ENCODE measurements at places on chromosomes 13 and 19. TPM values are rescaled to one million over a fixed set of nuclear protein-coding genes. Genes with fewer than 3 reads are reported as not detected.

GRCh38 chr13:81293594-81294164 is 952.8 kb upstream of the SPRY2 start:
- no peak for DNase-seq

The PPM1N gene
- 0.99 TPM for total RNA-seq

GRCh38 chr13:91017669-91018053 is 329.8 kb upstream of the MIR17HG start:
- no peak for DNase-seq

The NXNL1 gene
- total RNA-seq, result not detected

- no peak for DNase-seq
These were observed 7.1 kb downstream of the KCNN4 start for GRCh38 chr19:43773725-43774102.

DNA sequence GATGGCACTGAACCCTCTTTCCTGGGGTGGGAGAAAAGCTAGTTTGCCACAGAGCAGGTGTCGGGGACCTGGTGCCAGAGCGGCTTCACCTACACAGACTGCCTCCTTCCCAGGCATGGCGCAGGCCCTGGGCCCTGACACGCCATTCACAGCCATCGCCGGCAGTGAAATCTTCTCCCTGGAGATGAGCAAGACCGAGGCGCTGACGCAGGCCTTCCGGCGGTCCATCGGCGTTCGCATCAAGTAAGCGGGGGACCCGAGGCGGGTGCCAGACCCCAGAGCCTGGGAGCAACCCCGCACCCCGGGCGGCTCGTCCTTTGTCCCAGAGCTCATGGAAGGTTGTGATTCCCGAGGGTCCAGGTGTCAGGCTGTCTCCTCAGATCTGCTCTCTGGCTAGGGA is 10.0 kb downstream of the LHB start:
- no peak for DNase-seq

The C5AR1 gene
- total RNA-seq, result 0.09 TPM

GRCh38 chr13:110359840-110360301 is 52.8 kb downstream of the COL4A2 start:
- no peak for DNase-seq

DNA sequence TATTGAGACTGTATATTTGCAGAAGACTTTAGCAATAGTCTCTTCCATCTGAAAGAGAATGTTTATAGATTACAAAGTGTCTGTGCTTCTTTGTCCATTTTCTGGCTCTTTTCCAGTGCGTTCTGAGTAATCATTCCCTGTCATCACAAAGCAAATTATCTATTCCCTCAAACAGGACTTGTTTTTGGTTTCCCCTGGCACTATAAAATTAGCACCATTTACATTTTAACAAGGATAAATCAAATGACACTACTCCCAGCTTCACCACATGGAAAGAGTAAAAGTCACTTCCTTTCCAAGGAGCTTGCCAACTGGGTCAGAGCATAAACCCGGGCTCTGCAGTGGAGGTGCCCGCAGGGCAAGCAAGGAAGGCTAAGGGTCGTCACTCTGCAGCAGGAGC is 88.1 kb downstream of the SHISA2 start:
- DNase-seq, result no peak

GRCh38 chr13:29434217-29434945 is 161.1 kb downstream of the SLC7A1 start:
- DNase-seq, result no peak

The FGF21 gene
- not detected for total RNA-seq

DNA sequence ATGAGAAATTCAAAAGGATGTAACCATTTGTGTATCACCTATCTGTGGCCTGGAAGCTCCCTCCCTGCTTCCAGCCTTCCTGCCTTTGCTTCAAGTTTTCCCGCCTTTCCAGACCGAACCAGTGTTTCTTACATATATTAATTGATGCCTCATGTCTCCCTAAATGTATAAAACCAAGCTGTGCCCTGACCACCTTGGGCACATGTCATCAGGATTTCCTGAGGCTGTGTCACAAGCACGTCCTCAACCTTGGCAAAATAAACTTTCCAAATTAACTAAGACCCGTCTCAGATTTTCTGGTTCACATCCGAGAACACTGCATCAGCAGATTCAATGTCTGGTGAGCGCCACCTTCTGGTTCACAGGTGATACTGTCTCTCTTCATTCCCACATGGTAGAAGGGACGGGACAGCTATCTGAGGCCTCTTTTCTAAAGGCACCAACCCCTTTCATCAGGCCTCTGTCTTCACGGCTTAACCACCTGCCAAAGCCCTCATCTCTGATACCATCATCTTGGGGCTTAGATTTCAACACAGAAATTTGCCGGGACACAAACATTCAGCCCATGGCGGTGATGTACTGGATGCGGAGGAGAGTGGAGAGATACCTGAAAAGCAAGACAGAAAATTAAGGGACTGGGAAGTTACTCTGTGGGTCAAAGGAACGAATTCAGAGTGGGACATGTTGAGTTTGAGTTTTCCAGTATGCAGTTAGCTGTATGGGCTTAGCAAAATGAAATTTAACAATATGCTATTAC is 58.7 kb upstream of the PABPC3 start:
- DNase-seq, result peak; percentile 74

The CGB7 gene
- 0.09 TPM for total RNA-seq

DNA sequence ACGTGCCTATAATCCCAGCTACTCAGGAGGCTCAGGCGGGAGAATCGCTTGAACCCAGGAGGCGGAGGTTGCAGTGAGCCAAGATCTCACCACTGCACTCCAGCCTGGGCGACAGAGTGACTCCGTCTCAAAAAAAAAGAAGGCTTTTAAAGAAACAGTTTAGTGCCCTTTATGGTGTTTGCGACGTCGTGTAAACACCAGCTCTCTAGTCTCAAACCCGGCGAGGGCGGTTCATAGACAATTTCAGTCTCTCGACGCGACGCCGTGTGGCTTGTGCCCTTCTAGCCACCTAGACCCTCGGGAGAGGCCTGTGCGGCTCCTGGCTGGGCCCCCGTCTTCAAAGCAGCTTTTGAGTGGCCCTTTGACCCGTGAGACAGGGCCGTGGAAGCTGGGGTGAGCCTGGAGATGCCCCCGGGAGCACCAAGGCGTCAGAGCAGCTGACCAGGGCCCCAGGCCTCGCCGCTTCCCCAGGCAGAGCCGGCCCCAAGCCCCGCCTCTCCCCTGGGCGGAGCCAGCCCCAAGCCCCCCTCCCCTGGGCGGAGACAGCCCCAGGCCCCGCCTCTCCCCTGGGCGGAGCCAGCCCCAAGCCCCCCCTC is 5.0 kb upstream of the MADCAM1 start:
- DNase-seq, result no peak
